ENCODE measurements at places on chromosomes 1 and 21.

GRCh38 chr1:208682664-208683013 lies 438.5 kb upstream of the PLXNA2 start:
- no peak for DNase-seq

- no peak for DNase-seq
These were observed 69.5 kb downstream of the FGGY start for GRCh38 chr1:59366346-59366745.

DNA sequence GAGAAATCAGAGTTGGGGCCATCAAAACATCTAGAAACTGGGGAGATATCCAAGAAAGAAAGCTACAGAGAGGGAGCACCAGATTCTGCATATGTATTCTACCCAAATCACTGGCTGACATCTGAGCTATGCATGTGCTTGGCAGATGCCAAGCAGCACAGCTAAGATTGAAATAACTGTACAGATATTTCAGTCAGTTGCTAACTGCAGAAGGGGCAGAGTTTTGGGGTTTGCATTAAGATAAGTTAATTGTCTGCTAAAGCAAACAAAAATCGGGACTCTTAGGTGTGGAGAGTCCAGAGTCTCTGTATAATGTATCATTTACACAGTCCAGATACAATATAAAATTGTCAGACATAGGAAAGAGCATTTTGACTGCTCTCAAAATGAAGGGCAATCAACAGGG lies 437.1 kb downstream of the PTBP2 start:
- no peak for DNase-seq

DNA sequence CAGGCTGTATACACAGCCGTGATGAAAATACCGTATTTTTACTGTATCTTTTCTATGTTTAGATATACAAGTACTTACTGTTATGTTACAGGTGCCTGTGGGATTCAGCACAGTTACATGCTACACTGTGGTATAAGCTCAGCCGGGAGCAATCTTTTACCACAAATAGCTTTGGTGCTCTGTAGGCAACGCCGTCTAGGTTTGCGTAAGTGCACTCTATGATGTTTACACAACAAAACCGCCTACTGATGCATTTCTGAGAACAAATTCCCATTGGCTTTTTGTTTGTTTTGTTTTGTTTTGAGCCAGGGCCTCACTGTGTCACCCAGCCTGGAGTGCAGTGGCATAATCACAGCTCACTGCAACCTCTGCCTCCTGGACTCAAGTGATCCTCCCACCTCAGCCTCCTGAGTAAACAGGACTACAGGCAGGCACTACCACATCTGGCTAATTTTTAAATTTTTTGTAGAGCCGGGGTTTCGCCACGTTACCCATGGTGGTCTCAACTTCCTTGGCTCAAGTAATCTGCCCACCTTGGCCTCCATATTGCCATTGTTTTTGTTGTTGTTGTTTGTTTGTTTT lies 81.0 kb downstream of the SCCPDH start:
- no peak for DNase-seq

DNA sequence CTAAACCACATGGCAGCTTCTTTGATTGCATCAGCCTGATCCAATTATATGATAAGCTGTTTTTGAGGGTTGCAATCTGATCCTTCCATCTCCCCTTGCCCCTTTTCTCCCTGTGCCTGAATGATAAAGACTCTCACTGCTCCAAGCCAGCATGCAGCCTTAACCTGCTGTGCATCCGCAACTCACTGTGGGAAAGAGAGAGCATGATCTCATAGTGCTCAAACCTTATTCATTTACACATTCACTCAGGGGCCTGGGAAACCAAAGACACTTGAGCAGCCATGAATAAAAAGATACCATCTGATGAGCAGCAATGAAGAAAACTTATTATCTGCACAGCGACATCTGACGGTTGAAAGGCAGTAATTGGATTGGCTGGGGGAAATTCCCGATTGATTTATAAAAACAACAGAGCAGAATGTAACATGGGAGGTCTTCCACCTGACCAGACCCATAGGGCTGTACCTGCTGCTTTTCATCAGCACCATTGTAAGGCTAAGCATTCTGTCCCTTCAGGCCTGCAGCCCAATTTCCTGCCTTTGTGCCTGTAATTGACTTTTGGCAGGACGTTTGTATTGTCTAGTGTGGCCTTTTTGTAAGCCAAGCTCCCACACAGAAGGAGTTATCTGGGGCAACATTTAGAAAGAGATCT lies 62.5 kb downstream of the KIAA0040 start:
- no peak for DNase-seq

GRCh38 chr1:61898658-61899057 lies 156.4 kb downstream of the PATJ start:
- no peak for DNase-seq

GRCh38 chr21:31135531-31136184 lies 97.4 kb upstream of the KRTAP19-8 start:
- no peak for DNase-seq

- no peak for DNase-seq
These were observed 65.6 kb downstream of the UCHL5 start for GRCh38 chr1:192993426-192994085.

DNA sequence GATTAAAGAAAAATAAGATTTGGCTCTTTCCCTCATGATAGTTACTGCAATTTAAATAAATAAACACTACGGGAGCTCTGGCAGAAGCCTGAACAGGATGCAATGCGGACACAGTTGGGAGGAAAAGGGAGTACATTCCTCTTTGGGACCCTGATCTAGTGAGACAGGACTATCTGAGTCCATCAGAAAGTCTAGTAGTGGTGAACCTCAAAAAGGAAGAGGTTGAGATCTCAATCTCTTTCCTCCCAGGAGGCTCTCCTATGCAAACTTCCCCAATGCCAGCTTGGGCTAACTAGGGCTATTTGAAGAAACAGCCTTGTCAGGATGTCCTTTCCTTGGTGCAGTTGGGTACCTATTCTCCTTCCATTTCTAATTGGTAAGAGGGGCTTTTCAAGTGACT lies 4.9 kb upstream of the ABCD3 start:
- no peak for DNase-seq

- DNase-seq, result peak; percentile 23
These were observed 20.6 kb upstream of the TTC34 start for GRCh38 chr1:2821966-2822620.

DNA sequence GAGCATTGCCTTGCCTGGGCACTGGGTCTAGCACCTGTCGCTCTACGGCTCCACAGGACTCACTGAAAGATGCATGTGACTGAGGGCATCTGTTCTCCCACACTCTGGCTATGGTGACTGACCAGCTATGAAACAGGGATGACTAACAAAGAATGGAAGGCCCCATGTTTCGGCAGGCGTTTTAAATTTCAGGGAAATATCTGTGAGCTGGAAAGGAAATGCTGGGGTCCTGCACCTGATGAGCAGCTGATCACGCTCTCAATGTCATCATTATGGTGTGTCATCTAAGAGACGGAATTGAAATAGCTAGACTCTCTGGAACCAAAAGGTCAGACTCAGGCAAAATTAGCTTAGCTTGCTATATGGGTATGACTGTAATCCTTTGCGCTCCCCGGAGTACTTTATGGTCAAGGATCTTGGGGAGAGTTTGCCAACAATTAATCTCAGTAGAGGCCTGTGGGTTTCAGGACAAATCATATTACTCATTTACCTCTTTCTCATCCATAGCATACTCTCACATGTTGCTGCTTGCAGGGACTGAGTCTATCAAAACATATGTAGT lies 24.5 kb upstream of the PALMD start:
- no peak for DNase-seq

- no peak for DNase-seq
These were observed 12.2 kb upstream of the TDRD10 start for GRCh38 chr1:154489695-154490274.

DNA sequence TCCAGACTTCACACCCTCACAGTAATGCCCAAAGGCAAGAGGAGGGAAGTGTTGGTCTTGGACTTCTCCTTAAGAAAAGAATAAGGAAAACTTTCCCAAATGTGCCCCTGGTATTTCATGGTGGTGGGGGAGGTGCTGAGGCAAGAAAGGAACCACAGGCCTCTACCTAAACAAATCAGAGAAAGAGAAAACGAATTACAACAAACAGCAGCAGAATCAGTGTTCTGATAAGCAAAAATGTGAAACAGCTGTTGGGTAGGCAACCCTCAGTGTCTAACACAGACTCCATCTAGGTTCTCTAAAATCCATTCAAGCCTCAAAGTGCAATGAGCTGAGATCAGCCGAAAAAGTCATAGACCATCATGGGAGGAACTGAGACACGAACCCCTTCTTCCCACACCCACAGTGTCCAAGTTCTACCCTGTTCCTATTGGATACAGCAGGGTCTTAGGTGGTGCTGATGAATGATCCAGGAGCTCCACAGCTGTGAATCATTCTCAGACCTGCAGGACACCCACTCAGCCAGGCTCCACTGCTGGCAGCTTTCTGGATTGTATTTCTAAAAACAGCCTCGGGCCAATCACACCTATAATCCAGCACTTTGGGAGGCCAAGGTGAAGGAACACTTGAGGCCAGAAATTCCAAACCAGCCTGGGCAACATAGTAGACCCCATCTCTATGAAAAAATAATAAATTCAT lies 149.1 kb downstream of the PLPP3 start:
- no peak for DNase-seq

DNA sequence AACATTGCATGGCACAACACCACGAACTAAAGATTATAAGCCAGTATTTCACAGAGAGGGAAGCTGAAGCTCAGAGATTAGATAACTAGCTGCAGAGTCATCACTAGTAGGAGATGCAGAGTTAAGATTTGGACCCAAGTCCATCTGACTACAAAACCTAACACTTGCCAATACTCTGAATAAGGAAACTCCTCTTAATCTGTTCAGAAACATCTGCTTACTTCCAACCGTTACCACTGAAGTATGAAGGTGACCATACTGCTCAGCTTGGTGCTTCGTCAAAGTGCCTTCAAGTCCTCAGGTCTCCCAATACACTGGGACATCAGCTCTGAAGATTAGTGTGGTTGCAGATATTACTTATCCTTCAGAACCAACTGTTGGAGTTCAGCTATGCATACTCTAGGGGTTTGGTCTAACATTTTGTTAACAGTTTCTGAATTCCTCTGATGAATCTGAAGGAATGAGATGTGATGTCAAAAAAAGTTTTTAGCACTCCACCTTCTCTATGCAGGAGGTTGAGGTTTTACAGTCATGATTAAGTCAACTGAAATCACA lies 179.6 kb downstream of the TPR start:
- peak; percentile 93 for DNase-seq

DNA sequence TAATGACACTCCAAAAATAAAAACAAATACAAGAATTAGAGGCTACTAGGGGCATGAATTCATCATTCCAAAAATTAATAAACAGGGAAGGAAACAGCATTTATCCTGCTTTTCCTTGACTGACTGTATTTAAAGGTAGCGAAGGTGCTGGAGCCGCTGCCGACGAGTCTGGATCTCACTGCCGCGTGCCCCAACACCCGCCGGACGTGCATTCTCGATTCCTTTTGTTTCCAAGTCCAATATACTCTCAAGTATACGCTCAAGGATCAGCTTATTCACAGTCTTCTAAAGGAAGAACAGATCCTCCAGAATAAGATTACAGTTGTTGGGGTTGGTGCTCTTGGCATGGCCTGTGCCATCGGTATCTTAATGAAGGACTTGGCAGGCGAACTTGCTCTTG lies 88.2 kb upstream of the GNG4 start:
- DNase-seq, result no peak

- no peak for DNase-seq
These were observed 1.5 kb downstream of the NBL1 start for GRCh38 chr1:19645411-19646251.

GRCh38 chr1:41622402-41622801 lies 137.9 kb upstream of the EDN2 start:
- no peak for DNase-seq

DNA sequence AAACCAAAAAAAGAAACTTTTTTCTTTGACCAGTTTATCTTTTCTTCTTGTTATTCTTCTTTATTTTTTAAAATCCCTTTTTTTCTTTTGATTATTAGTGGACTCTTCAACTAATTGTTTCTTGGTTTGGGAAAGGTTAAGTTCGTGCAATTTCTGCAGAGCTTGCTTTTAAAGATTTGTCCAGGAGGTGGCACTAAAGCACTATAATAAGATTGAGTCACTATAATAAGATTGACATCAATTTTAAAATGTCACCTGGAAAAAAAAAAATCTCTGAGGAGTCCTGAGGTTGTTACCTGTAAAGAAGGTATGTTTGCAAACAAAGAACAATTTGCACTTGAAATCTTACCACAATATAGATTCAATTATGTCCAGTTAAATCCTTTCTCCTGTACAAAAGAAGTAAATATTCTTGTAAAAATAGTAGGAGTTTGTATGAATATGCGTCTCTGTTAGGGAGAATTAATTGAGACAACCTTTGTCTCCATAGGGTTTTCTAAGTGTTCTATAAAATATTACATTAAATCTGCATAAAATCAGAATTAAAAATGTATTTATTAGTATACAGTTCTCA lies 166.7 kb downstream of the ADGRL4 start:
- DNase-seq, result peak; percentile 22

GRCh38 chr1:76294482-76295194 lies 220.1 kb downstream of the ST6GALNAC3 start:
- DNase-seq, result no peak

DNA sequence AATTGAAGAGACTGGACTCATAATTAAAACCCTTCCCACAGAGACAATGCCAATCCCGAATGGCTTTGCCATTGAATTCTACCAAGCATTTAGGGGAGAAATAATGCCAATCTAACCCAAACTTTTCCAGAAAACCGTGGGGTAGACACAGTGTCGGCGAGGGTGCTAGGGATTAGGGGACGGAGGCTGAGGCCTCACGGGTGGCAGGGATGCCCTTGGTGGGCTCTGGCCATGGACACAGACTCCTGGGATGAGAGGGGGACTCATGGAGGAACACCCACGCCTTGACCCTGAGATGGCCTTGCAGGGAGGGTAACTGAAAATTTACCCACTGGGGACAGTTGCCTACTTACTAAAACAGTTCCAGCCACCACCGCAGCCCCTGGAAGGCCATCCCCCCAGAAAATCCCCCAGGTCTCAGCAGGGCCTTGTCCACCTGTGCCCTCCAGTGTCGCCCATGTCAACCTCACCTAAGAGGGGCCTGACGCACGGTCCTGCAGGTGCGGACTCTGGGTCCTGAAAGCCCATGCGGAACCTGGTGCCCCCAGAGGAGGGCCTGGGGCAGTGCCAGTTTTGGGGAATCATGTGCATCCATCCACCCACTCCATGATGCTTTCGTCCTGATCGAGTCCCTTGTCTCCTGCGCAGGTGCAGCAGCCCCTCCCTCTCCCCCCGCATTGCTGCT lies 1.9 kb downstream of the KRTAP10-5 start:
- no peak for DNase-seq

DNA sequence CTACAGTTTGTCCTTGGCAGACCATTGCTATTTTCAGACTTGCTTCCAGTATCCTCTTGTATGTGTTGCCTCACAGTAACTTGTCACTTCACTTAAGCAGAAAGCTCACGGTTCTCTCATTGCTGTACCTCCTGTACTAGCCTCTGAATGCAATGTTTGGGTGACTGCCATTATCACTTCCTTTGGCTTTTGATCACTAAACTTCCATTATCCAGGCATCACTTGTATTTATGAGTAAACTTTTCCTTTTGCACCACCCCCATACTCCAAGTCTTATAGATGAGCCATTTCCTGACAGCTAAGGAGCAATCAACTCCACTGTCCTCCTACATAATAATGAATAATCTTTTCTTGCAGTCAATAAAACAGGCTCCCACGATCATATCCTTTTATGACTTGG lies 255.3 kb downstream of the PDE4B start:
- no peak for DNase-seq

GRCh38 chr1:45787905-45788304 lies 15.5 kb upstream of the MAST2 start:
- DNase-seq, result no peak

Measured in hematopoietic multipotent progenitor cell treated with erythropoietin and hydrocortisone succinate and interleukin-3 and kit ligand, for 8 days (in vitro differentiated cells).